Cardiac fibroblast (primary cell): ENCODE measurements at places on chromosomes 16 and 17.

GRCh38 chr17:30091771-30092170 lies 24.8 kb upstream of the NSRP1 start:
- peak; percentile 79 for DNase-seq

- DNase-seq: peak; percentile 99
These were observed 8.9 kb upstream of the TIMP2 start for GRCh38 chr17:78933959-78934568.

- DNase-seq: no peak
These were observed 107.6 kb downstream of the TTC19 start for GRCh38 chr17:16107165-16107770.

GRCh38 chr16:30698139-30698815 lies 694 bp upstream of the SRCAP start:
- DNase-seq: peak; percentile 98

- no peak for DNase-seq
These were observed 29.9 kb downstream of the ABCA6 start for GRCh38 chr17:69111794-69112193.

DNA sequence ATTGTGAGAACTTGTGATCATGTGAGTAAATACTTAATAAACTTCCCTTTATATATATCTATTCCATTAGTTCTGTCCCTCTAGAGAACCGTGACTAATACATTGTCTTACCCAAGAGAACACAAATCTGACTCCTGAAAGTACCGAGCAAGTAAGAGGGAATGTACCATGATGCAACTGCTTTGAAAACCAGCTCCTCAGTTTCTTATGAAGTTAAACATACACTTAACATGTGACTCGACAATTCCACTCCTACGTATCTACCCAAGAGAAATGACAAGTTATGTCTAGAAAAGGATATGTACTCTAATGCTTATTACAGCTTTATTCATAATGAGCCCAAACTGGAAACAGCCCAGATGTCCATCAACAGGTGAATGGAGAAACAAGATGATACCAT lies 8.8 kb upstream of the GJD3 start:
- DNase-seq: peak; percentile 83

DNA sequence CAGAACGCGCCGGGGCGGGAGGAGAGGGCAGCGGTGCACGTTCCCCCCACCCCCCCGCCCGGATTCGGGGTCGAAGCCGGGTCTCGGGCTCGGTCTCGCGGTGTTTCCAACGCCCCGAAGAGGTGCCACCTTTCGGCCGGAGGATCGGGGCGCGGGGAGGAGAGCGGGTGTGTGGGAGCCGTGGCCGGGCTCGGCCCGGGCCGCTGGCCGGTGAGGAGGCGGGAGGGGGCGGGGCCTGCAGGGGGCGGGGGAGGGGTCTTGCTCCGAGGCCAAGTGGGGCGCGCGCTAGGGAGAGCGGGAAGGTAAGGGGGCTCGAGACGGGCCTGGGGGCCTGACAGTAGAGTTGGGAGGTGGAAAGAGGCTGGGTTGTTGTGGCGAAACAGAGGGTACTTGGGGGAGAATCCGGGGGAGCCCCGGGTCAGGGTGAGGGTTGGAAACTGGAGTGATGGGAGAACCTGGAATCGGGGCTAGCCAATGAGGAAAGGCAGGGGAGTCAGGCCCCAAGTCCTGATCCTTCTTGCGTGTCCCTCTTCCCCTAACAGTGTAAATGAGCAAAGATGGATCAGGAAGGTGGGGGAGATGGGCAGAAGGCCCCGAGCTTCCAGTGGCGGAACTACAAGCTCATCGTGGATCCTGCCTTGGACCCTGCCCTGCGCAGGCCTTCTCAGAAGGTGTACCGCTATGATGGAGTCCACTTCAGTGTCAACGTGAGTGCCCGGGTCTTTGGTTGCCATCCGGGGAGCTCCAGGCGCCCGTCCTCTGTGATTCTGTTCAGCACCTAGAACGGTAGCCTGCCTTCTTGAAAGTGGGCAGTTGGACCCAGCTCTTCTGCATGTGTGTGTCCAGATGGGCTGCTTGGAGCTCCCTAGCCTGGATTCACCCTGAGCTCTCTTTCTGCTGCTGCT lies 873 bp downstream of the SETD1A start:
- DNase-seq: peak; percentile 61

DNA sequence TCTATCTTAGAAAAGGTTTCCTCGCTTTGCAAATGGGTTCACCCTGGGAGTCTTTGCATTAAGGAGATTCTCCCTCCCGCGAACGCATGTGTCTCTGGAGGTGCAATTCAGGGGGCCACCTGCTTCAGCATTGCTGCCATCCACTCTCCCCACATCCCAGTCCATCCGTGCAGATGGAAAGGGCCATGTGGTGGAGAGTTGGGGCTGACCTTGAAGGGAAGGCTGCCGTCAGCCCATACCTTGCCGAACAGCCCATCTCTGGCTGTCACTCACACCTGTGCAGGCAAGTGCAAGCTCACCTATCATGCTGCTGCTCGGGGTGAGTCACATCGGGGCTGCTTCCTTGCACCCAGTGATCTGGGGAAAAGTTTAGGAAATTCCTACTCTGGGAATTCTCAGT lies 106.1 kb downstream of the ZNF423 start:
- no peak for DNase-seq

- no peak for DNase-seq
These were observed 3.4 kb downstream of the TMEM11 start for GRCh38 chr17:21210411-21211076.

- DNase-seq: no peak
These were observed 851 bp upstream of the DPEP1 start for GRCh38 chr16:89612415-89613166.

- DNase-seq: peak; percentile 49
These were observed 844 bp downstream of the TBKBP1 start for GRCh38 chr17:47694581-47695428.

GRCh38 chr16:81261049-81261648 lies 22.7 kb downstream of the BCO1 start:
- DNase-seq: no peak

DNA sequence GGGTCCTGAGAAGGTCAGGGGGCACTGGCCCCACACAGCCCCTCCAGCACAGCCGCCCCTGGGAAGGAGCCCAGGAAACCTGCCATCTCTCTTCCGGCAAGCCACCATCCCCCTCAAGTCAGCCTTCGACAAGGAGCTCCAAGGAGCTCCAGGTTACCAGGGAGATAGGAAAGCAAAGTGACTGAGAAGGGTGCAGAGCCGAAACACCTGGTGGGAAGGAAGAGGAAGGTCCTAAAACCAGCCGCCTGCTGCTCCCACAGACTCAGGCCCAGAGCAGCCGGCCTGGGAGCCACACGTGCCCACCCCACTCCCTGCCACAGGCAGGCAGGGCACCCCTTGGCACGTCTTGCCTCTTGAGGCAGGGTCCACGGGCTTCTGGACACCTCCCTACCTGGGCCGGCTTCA lies 80.7 kb downstream of the TIMM22 start:
- DNase-seq: no peak

DNA sequence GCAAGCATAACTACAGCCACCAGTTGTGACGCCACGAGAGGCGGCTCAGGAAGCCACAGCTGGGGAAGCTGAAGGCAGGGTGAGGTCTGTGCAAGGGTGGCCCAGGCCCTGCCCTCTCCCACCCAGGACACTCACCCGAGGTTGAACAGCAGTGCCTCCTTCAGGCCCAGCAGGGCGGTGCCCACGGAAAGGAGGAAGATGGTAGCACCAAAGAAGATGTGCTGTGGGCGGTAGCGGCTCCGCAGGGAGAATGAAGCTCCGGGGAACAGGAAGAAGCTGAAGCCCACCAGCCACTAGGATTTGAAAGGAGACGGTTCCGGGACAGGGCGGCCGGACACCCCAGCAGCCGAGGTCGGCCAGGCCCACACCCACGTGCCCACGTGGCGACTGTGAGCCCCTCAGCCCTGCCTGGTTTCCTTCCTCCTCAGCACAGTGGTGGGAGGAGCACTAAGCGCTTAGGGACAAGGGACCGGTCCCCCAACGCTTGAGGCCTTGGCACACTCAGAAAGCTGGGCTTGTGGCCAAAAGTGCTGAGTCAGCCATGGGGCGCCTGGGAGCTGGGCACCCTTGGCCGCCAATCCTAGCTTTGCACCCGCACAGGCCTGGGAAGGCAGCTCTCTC lies 11.0 kb downstream of the CYB561 start:
- DNase-seq: peak; percentile 54
